Erythroblast (primary cell): ENCODE measurements at places on chromosomes 5 and 9.

DNA sequence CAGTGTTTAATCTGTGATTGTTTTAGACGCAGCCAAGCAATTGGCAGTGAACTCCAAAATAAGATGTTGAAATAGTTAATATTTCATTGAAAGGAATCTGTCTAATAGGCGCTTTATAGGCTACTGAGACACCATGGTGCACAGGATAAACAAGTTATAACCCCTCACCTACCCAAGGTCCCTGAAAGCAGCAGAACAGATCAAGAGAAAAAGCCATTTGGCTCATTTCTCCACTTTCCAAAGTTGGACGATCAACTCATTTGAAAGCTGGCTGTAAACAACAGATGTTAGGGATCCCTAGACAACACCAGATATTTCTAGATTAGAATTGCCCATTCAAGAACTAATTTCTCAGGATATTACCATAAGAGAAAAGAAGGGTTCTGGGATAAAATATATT is 4.9 kb downstream of the PUM3 start:
- no peak for DNase-seq

GRCh38 chr5:74206579-74207550 is 433.7 kb downstream of the ENC1 start:
- no peak for DNase-seq

GRCh38 chr9:100600521-100601079 is 22.7 kb downstream of the CAVIN4 start:
- DNase-seq: peak; percentile 32

DNA sequence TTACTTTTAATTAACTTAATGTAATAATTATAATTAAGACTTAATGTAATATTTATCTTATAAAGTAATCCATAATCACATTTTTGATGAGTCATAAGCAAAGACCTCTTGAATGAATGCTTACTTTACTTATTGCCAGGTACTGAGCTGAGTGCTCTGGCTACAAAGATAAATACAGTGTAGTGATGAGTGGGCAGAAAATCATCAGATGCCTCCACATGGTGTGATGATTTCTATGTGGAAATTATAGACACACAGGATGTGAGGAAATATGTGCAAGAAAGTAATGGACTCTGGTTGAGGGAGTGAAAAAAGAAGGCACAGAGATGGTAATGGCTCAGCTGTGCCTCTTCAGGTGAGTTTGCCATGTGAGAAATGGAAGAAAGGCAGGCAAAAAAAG is 422.6 kb upstream of the CD180 start:
- DNase-seq: no peak

GRCh38 chr9:99819856-99820684 is 1.6 kb upstream of the NR4A3 start:
- peak; percentile 94 for DNase-seq
